ENCODE measurements at places on chromosomes 7 and 10.

DNA sequence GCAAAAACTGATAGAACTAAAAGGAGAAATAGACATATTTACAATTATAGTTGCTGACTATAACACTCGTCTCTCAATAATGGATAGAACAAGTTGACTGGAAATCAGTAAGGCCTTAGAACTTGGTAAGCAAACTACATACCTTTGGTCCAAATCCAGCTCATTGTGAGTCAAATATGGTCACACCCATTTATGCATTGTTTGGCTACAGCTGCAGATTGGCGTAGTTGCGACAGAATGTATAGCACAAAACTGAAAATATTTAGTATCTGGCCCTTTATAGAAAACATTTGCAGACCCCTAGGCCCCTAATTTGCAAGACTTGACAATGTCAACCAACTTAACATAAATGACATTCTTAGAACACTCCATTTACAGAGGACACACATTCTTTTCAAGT is 103.6 kb upstream of the EGR2 start:
- DNase-seq: no peak

DNA sequence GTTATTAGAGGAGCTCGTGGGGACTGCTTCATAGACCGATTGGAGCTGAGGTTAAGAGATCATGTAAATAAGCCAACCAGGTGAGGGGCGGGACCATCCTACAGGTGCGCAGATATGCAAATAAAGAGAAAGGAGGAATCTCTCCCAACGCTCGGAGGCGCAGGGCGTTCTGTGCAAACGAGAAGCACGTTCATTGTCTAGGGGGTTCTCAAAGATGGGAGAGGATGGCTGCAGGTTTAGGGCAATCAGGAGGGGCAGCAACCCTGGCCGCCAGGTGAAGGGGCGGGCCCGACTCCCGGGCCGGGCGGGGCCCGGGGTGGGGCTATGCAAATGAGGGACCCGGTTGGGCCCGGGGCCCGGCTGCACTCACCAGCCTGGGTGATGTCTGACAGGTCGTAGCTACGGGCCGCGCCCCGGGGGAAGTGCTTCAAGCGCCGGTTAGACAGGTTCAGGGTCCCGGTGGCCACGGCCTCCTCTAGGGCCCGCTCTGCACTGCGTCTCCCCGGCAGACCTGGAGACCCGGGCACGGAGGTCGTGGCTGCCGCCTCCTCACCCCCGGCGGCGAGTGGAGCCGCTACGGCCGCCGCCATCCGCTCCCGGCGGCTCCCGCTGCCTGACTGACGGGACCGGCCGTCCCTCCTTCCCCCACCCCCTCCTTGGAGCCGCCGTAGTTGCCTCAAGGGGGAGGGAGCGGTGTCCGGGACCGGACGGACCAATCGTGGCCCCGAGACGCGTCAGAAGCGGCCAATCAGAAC is at the start of gene LRCH4:
LRCH4 (minus strand) TSS at position 619 of the 755 bp plus-strand sequence; CDS start at position 590, 29 bp downstream.
- no peak for DNase-seq

DNA sequence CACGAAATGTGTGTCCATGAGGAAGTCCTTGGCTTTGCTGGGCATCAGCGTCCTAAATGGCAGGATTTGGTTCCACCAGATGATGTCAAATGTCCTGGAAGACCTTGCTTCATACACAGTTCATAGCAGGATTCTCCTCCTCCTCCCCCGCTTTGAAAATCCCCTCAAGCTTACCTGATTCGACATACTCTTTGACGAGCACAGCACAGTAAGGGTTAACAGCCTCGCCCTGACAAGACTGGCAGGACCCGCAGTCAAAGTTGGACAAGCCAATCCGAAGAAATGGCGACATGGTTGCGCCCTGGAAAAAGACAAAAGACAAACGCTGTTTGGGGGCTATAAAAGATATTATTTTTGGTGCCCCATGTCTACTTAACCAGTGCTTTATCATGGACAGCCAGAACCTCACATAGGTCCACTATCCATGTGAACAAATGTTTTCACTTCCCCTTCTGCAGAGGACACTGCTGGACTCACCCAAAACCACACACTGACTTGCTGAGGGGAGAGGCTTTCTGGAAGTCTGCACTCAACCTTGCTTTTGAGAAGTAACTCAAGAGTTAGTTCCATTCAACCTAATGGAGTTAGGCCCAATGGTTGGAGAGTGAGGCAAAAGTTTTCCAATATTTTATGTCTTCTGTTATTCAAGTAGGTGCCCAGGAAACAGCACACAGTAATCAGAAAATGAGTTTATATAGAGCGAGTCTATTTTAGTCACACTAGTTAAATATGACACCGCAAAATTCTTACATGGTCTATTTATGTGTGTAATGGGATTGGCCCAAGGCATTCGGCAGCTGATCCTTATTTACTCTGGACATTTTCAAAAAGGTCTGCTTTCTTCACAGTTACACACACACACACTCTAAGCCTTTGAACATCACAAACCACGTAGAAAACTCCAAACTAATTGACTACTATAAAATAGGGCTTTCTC is 65.0 kb downstream of the PRKCQ start:
- DNase-seq: no peak

DNA sequence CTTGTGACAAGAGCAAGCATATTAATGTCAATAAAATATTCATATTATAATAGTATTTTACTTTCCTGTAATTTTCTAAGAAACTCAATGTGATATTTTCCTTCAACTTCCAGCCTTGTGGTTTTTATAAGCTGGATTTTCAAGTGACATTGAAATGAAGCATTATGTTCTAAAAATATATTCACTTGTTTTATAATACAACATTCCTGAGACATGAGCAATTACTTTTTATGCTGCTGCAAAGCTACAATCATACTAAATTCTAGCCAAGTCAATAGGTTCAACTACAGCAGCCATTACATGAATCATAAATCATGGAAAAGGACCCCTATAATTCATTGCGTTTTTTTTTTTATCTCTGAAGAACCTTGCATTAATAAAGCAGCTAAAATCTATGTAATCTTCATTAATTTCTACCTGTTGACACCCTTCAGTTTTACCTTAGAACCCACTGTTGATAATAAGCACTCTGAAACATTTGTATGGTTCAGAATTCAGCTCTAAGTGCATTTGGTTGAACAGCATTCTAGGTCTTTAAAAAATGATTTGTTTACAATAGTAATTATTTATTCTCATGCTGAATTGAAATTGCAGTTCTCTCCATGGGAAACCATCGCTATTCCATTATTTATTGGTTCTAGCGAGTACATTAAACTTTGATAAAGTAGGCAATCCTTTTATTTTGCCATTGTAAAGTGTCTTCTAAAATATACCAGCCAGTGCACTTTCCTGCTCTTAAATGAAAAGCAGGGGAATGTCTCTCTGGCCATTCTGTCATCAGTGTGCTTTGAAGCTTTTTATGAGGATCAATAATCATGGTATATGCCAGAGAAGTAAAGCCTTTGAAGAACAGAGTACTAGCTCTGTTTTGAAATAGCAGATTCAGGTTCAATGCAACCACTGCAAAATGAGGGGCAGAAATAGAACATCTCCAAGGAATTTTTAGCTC is 132.6 kb downstream of the GNAT3 start:
- DNase-seq: no peak

GRCh38 chr7:69283421-69283820 is 314.9 kb upstream of the AUTS2 start:
- DNase-seq: no peak

GRCh38 chr10:77080361-77081027 is 557.1 kb downstream of the KCNMA1 start:
- no peak for DNase-seq

DNA sequence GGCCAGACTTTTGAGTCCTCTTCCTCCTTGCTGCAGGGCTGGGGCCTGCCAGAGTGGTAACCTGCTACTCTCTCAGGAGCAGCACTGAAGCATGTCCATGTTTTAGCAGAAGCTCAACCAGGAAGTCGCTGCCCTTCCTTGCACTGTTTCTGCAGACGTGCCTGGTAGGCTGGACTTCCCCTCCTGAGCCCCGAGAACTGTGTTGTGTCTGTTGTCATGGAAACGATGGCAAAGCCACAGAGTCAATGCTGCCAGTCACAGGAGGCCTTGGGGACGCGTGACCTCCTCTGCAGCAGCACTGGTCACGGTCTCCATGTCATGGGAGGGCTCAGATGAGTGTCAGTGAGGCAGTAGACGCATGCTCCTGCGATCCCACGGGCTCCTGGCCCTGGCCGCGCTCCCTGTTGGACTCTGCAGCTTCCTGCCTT is 145.5 kb downstream of the FANK1 start:
- DNase-seq: no peak

GRCh38 chr10:16996530-16996964 is 133.1 kb downstream of the CUBN start:
- DNase-seq: no peak

- DNase-seq: no peak
Measured at GRCh38 chr10:1829712-1830111, 92.4 kb upstream of the ADARB2 start.

- DNase-seq: no peak
Measured at GRCh38 chr10:89332123-89332633, 4.4 kb downstream of the IFIT3 start.

DNA sequence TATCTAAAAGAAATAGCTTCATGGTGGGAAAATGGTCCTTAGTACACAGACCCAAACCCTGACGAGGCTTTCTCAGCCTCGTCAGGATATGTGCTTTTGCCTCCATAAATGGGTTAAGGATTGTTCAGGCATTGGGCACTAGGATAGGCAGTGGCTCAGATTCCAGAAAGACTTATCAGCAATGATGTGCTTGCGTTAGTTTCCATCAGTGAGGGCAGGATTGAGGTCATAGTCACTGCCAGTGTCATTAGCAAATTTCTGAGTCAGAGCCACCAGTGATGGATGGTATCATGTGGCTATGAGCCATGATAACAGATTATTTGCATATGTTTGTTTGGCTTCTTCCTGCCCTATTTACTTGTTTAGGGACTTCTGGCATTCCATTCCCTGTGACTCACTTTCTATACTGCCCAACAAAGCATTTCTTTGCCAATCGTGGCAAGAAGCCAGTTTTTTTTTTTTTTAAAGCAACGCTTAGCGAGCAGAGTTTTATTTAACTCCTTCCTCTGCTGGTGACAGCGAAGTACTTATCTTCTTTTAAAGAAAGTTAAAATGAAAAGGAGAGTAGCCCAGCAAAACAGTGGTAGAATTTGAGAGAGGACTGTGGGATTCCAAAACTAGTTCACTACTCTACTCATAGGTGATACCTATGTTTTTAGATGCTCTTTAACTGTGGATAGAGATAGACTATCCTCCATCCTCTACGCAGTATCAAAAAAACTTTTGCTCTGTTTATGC is 44.4 kb downstream of the MYPN start:
- peak; percentile 39 for DNase-seq

DNA sequence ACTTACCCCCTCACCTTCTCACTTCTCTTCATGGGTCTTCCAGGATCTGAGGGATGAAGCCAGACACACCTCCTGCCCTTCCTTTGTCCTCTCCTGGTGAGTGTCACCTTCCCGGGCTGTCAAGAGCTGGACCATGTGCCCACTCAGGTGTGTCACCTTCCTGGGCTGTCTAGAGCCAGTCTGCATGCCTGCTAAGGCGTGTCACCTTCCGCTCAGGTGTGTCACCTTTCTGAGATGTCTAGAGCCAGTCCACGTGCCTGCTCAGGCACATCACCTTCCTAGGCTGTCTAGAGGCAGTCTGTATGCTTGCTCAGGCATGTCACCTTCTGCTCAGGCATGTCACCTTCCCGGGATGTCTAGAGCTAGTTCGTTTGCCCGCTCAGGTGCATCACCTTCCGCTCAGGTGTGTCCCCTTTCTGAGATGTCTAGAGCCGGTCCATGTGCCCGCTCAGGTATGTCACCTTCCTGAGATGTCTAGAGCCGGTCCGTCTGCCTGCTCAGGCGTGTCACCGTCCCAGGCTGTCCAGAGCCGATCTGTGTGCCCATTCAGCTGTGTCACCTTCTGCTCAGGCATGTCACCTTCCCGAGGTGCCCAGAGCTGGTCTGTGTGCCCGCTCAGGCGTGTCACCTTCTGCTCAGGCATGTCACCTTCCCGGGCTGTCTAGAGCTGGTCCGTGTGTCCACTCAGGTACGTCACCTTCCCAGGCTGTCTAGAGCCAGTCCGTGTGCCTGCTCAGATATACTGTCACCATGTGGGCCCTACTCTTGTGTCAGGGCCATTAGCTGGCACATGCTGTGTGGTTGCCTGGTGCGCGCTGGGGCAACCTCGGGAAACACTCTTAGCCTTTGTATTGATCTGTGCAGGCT is 245.3 kb downstream of the EBF3 start:
- no peak for DNase-seq

DNA sequence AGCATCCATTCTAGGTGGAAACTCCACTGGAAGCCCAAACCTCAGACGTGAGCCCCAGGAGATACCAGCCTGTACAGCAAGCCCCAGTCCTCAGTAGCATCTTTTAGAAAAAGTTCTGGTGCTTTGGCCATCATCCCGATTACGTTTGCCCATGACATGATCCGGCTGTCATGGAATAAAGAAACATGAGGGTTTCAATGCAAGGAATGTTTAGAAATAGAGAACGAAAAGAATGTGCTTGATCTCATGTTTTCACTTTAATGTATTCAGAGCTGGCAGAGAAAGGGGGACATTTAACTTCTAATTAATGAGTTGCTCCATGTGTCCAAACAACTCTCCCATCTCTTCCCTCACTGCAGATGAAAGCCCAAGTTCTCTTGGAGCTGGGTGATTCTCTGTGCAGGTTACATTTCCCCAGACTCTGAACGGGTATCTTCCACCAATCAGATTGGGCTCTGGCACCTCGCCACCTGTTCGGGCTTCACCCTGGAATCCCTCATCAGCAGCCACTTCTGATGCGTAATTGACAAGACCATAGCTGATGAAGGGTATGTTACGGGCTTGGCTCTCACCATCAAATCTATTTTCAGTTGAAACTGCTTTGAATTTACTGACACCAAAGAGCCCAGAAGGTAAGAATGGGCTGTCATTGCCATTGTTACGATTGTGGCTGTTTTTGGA is 165.3 kb downstream of the PLXNA4 start:
- no peak for DNase-seq

DNA sequence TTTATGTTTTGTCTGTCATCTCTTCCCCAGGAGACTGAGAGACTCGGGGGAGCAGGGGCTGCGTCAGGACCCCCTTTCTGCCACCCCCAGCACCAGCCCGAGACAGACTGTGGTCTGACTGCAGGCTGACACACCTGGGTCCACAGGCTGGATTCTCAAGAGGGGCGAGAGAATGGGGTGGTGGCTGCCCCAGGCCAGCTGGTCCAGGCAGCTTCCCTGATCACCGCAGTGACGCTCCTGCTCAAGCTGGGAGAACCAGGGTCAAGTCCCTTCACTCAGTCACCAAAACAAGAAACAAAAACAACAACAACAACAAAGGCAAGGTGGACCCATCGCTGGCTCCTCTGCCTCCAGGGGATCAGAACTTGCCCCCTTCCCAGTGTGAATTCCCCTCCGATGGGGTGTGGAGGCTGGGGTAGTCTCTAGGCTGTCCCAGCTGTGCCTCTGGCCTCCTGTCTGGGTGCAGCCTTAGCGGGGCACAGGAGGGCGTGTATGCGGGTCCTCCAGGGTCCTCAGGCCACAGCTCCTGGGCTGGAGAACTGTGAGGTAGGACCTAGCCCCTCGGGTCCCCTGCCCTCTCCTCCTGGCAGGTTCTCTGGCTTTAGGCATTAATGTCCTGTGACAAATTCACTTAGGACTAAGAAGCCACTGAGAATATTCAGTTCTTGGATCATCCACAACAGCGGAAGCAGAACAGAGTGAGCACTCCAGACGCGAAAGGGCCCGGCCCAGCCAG is 40.6 kb downstream of the PRKAG2 start:
- no peak for DNase-seq

GRCh38 chr10:133278577-133279265 is 2.1 kb upstream of the ADAM8 start:
- DNase-seq: no peak

Measured in omental fat pad (tissue), 4 donors.